ENCODE measurements at places on chromosomes 4 and X.
A peak's percentile ranks its signal among the peaks of the same experiment; 100 is the strongest.

DNA sequence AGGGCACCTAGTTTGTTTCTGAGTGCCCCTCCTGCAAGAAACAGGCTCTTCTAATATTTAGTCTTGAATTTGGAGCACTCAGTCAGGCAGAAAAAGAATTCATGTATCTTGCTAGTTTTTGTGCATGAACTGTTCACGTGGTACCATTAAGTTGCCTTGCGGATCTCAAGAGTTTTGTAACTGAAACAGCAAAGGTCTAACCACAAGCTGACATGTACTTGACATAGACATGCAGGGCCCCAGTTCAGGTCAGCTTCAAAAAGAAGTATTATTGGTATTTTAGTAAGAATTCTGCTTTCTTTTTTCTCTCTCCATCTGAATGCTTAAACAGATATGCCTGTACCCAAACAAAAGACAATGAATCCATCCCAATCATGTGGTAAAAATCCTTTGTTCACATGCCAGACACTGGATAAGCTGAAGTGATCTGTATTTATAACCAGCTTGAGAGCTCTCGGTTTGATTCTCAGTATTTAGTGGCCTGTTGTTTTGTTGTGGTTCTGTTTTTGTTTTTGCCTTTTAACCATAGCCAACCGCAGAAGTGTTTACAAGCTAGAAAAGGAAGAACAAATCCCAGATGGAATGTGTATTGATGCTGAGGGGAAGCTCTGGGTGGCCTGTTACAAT is 13.0 kb downstream of the RGN start:
- no peak for DNase-seq

GRCh38 chrX:50705042-50705441 is 109.0 kb downstream of the SHROOM4 start:
- DNase-seq = no peak

GRCh38 chr4:1476140-1476513 is 69.9 kb upstream of the NKX1-1 start:
- no peak for DNase-seq

DNA sequence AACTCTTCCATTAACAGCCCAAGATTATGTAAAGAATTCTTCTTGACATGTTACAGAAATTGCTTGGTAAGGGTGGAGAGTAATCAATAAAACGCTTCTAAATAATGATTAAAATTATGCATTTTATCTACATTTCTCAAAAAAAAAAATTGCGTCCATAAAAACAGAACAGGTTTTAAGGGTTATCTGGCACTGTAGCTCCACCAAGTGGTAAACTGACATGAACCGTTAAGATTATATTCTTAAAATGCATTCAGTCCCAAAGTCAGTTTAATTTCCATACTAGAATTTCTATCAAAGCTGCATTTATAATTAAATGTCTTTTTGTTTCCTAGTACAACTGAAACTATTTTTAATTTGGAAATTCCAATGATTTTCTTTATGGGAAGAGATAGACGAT is 214.0 kb upstream of the UGT8 start:
- peak; percentile 9 for DNase-seq

DNA sequence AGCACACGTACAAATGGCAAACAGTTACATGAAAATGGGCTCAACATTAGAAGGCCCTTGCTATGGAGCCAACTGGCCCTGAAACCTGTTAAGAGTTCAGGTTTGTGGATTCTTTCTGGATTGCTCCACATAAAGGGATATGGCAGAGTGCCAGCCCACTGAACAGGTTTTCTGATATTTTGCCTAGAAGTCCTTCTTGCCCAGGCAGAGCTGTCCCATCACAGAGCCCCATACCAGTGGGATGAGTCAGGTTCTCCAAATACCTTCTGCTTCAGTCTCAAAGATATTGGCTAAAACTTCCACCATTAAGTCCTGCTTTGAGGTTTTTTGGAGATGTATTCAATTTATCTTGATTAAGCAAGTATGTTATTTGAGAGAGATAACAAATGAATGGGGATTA is 146.8 kb upstream of the IL1RAPL2 start:
- no peak for DNase-seq

DNA sequence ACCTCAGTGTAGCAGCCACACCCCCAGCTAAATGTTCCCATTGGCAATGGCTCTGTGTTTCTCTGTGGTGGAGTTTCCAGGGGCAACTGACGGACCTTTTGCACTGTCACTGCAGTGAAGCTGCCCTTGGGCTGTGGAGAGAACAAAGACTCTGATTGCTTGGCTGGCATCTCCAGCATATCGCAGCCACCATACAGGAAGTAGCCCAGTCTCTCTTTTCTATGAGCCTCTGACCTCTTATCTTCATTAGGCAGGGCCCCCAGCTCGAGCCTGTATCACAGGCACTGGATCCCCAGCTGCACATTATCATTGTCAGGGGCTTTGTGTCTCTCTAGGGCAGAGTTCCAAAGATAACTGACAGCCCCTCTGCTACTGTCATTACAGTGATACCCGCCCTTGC is 483.5 kb downstream of the ARAP2 start:
- DNase-seq = no peak

- no peak for DNase-seq
These were observed 1486.6 kb downstream of the PCDH7 start for GRCh38 chr4:32206756-32207155.

GRCh38 chrX:27222661-27223060 is 240.5 kb downstream of the PPP4R3C start:
- no peak for DNase-seq

DNA sequence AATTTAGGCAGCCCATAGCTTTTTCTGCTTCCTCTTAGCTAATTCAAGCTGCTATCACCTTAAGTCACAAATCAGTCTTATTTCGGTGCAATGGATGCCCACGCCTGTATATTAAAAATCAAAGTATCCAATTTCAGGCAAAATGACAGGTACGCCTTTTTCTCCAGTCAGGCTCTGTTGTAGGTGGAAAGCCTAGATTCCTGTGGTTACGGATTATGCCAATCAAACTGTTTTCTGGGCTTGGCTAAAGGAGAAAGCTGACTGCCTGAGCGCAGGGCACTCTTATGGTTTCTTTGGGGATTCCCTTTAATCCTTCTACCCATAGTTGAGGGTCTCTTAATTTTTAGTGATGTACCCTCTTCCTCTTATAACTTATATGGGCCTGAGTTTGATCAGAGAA is 550.5 kb downstream of the PDHA2 start:
- no peak for DNase-seq

DNA sequence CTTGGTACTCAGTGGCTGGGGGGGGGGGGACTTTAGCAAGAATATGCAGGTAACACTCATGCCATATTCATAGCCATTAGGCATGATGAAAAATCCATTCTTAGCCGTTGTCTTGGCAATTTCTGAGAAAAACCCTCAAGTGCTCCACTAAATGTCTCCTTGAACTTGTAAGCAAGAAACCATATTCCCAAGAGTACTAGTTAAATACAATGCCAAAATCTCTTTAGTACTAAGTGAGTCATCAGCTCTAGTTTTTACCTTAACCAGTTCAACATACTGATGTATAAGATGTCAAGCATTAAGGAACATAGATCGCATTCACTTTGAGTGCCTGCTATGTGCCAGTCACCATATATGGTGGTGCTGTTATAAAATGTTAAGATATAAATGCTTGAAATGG is 27.5 kb downstream of the UBE2D3 start:
- DNase-seq = no peak

DNA sequence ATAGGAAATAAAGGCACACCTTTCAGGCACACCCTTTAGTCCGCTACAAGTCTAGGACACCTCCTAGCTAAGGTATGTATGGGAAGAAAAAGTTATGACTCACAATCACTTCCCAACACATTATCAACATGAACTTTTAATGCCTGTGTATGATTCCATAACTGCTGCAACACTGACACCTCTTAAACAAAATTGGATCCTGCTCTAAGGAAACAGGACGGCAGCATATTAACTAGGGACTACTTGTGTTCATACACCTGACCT is 2.4 kb upstream of the PPP3CA start:
- DNase-seq = no peak

GRCh38 chr4:73257651-73258435 is 755 bp downstream of the ANKRD17 start:
- no peak for DNase-seq

- DNase-seq = no peak
These were observed 423.7 kb upstream of the TEX13C start for GRCh38 chrX:124895947-124896346.

GRCh38 chr4:113057891-113058290 is 8.4 kb downstream of the ANK2 start:
- no peak for DNase-seq

DNA sequence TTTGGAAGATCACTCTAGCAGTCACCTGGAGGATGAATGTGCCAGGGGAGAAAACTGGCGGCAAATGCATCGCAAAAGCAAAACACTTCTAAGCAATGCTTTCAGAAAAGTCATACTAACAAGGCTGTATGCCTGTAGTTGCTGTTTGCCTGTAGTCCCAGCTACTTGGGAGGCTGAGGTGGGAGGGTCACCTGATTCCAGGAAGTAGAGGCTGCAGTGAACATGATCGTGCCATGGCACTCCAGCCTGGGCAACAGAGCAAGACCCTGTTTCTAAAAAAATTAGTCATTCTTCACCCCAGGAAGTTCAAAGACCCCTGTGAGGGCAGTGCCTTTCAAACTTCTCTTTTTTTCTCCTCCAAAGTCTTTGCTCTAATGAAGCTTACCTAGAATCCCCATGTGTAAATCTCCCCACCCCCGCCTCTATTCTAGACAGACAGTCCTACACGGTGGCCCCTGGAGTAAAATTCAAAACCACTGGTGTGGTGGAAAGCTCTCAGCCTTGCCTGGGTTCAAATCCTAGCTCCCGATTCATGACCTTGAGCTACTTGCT is 5.5 kb downstream of the SOWAHD start:
- no peak for DNase-seq

DNA sequence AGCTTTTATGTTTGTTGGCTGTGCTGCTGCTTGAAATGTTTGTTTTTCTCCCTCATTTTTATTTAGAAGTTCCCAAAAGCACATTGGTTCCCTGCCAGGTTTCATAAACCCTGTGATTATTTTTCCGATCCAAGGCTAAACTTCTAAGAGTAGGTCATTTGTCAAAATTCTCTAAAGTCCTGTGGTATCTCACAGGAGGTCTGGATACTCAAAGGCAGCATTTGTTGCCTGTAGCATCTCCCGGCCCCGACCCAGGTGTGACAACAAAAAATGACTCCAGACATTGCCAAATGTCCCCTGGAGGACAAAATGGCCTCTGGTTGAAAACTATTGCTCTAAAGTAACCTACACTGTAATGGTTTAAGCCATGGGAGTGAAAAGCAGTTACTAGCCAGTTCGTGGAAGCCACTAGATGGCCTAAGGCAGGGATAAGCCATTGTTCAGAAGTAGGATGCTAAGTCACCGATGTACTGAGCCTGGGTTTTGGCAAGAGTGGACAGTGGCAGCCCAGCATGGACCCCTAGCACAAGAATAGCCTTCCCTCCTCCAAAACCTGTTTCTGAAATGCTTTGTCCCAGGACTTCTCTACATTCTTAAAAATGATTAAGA is 256.1 kb downstream of the THOC2 start:
- no peak for DNase-seq

Data from CD4-positive, alpha-beta T cell treated with Interleukin-10 for 1 hour (primary cell).